Femur (tissue), 1 donor: ENCODE measurements at places on chromosomes 16 and 17.

DNA sequence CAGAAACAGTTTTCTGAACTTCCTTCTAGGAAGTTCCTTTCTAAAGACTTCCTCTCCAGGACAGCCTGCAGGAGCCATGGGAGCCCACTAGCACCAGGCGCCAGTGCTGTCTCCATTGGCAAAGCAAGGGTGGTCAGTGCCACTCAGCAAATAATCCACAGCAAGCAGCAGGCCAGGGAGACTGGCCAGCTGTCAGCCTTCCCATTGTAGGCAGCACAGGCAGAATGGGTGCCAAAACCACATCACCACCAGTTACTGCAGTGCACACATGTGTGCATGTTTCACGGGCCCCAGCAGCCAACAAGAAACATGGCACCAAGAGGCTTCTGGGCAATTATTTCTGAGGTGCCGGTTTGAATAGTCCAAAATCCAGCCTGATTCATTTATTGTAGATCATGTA lies 26.7 kb downstream of the DNASE1 start:
- DNase-seq = peak; percentile 66

GRCh38 chr16:29770250-29770929 lies 7.7 kb upstream of the ZG16 start:
- DNase-seq = no peak

- DNase-seq = peak; percentile 66
These were observed 5.7 kb downstream of the GGA2 start for GRCh38 chr16:23504453-23505179.

- DNase-seq = no peak
These were observed 426.7 kb upstream of the CDH8 start for GRCh38 chr16:62462971-62463370.

- DNase-seq = no peak
These were observed 24.8 kb downstream of the HS3ST3B1 start for GRCh38 chr17:14325618-14326167.

- no peak for DNase-seq
These were observed 224.9 kb downstream of the PRKCA start for GRCh38 chr17:66527335-66527734.

DNA sequence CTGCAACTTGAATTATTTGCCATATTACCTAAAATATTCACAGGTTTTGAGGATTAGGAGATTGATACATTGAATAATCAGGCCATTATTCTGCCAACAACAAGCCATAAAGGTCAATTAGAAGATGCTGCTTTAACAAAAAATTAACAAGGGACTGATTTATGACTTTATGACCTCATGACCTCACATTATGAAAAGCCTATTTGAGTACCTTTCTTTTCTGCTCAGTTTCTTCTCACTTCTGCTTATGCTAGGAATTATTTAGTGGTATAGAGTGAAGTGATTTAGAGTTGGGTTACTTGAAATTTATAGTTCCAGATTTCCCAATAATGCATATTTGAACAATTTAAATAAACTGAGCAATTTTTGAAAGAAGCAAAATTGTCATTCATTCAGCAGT lies 121.6 kb downstream of the CHD9 start:
- no peak for DNase-seq

GRCh38 chr16:25052151-25052511 lies 37.0 kb upstream of the ARHGAP17 start:
- no peak for DNase-seq

DNA sequence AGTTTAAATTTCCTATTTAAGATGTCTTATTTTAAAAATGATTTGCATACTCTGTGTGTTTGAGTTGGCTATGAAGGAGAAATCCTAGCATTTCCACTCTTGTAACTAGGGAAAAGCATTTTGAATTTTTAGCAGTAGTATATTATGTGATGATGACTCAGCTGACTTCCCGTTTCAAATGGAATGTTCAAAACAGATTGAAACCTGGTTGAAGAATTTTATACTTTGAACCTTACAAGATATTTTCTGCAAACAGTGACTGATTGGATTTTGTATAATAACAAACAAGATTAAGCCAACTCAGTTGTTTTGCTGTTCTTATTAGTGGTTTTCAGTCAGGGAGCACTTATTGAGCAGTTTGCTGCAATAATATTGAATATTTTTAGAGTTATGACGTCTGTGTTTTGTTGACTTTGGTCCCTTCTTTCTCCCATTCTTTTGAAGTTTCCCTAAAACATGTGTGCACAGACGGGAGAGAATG lies 8.0 kb downstream of the TNRC6A start:
- no peak for DNase-seq

DNA sequence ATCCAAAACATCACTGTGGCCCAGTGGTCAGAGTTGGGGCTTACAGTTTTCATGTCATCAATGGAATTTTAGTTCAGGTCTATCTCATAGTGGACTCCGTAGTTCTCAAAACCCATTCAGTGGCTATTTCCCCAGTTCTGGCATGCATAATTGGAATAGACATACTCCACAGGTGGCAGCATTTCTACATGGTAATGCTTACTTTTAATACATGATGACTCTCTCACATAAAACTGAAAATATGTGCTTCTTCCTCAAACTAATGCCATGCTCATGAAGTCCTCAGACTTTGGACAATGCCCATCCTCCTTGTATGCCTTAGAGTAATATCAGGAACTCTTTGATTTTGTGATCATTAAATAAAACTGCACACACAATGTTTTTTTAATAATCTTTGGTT lies 857.4 kb upstream of the GOT2 start:
- no peak for DNase-seq

GRCh38 chr17:40828454-40829044 lies 6.1 kb upstream of the KRT10 start:
- no peak for DNase-seq

- DNase-seq = no peak
These were observed 9.8 kb downstream of the RNF166 start for GRCh38 chr16:88696441-88696840.

GRCh38 chr16:86515777-86516622 lies 5.7 kb downstream of the FOXF1 start:
- DNase-seq = no peak

- DNase-seq = no peak
These were observed 16.4 kb downstream of the DRC3 start for GRCh38 chr17:17989081-17989480.

DNA sequence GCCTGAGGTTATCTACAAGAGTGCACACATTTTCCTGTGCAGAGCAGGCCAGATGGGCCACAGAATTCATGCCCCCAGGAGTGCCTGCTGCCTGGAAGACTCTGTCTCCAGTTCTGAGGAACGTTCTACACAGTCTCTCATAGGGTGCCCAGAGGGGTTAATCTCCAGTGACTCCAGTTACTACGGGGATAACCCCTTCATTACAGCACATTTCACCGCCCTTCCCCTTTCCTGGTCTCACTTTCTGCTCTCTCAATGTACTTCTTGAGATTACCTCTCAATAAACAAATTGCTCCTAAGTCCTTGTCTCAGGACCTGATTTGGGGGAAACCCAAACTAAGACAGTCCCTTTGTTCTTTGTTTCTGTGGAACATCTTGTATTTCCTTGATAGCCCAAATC lies 5.7 kb downstream of the CD300H start:
- DNase-seq = no peak

GRCh38 chr17:29007456-29007855 lies 1.6 kb upstream of the SEZ6 start:
- DNase-seq = no peak

GRCh38 chr17:1985093-1985492 lies 40.0 kb downstream of the RTN4RL1 start:
- no peak for DNase-seq

DNA sequence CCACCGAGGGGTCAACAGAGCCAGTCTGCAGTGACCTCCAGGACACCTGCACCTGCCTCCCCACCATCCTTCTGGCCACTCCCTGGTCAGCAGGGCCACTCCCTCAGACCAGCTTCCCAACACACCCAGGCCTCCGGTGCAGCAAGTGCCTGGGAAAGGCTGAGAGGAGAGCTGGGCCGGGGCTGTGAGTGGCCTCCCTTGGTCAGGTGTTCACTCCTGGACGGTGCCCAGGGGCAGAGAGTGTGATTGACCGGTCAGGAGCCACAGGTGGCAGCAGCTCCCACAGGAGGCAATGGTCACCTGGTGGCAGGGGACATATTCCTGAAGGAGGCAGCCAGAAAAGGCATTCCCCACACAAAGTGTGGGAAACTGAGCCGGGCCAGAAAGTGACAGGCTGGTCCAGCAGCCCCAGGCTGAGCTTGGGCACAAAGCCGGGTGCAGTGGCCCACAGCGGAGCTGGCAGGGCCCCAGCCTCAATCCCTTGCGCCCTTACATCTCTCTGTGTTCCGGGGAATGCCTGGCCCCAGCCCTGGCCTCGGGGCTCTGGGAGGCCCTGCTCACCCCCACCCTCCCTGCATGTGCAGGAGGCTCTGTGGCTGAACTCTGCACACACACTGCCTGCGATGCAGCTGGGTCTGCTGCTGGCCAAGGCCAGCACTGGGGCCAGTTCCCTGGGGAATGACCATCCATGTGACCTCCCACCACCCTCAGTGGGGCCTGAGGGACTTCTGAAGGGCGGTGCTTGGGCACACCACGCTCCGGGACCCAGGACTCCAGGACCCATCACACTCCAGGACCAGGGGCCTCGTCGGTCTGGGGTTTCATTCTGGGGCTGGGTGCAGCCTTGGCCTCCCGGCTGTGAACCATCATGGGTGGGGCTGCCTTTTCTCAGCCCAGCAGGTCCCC lies 1.2 kb upstream of the C17orf99 start:
- peak; percentile 73 for DNase-seq

DNA sequence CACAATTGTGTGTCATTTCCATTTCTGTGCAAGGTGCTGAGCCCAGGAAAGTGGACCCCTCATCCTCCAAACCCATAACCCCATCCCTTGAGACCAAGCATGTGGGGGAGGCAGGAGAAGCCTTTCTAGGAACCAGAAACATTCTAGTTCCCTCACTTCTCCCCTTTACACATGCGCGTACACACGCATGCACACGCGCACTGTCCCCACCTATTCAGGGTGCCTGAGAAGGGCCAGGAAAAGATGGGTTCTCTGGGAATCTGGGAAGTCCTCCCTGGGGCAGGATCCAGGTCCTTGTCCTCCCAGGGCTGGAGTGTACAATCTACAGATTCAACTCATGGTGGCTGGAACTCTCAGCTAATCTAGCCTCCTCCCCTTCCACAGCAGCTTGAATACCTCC lies 2.4 kb downstream of the PPY start:
- no peak for DNase-seq

DNA sequence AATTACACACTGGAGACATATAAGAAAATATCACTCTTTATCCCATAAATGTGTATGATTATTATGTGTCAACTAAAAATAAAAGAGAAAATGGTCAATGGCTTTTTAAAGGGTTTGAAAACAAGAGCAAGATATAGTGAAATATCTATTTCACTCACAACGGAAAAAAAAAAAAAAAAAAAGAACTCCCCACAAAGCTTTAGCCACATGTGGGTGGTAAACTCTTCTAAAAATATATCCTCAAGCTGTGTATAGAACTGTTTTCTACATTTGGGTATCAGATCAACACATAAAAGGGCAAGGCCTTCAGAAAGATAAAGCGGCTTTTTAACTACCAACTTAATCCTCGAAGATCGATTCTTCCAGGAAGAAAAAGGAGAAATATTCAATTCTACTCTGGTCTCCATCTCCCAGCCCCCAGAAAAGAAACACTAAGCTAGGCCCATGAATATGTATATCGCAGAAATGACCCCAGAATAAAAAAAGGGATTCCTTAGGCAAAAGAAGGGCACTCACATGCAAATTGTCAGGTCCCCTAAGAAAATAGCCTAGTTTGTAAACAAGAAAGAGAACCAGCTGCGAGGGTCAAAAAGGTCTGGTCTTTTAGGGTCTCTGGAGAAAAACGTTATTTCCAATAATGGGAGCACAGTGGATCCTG lies 4.4 kb downstream of the LITAF start:
- no peak for DNase-seq

GRCh38 chr17:11304568-11304967 lies 63.6 kb downstream of the SHISA6 start:
- no peak for DNase-seq

- peak; percentile 81 for DNase-seq
These were observed at the start of gene CHRNE for GRCh38 chr17:4903051-4903818. TSS of gene CHRNE (minus strand) at chr17:4903098. CDS start at chr17:4903063, 35 bp downstream.

DNA sequence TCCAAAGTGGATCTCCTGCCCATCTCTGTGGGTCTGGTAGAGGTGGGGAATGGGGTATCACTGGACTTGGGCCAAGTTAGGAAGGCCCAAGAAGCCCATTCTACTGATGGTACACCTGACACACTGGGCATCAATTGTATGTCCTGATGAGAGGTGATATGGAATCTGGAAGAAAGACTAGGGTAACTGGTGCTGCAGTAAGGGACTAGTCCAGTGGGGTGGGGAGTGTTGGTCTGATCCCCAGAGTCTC lies 5.9 kb upstream of the NFATC3 start:
- DNase-seq = no peak

DNA sequence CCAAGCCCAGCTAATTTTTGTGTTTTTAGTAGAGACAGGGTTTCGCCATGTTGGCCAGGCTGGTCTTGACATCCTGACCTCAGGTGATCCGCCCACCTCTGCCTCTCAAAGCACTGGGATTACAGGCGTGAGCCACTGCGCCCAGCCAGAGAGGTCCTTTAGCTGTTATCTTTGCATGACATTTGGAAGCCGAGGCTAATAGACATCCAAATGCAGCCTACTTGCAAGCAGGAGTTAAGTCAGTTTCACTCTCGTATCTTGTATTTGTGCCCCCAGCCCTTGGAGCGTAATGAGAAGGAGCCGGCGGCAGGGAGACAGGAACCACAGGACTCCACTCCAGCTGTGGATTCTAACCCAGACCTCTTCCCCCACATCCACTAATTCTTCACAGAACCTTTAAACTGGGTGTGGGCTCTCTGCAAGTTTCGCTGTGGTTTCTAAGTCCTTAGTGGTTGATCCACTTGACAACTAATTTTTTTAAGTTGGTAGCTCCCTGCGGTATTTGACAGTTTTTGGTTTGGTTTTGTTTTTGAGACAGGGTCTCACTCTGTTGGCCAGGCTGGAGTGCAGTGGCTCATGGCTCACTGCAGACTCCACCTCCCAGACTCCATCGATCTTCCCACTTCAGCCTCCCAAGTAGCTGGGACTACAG lies 3.1 kb upstream of the CYTH1 start:
- DNase-seq = no peak

DNA sequence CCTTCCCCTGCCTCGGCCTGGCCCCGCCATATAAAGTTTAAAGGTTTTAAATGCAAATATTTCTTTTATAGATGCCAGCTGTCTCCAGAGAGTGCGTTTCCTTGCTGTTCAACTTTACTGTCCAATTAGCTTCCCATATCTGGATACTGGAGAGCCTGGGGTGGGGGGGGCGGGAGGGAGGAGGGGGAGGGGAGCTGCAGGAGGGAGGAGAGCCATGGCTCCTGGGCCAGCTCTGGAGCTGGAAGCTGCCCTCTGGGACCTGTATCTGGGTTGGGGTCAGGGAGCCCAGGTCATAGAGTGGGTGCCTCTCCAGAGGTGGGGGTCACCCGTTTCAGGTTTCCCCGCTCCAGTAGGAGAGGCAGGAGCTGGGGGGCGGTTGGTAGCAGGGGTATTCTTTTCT lies 6.2 kb upstream of the GSE1 start:
- no peak for DNase-seq
